ENCODE measurements at places on chromosomes 12 and 14. TPM values are rescaled to one million over a fixed set of nuclear protein-coding genes. Genes with fewer than 3 reads are reported as not detected.

Gene KIF5A
- polyA plus RNA-seq: 127 TPM

Gene HSP90AA1
- 470 TPM for polyA plus RNA-seq

Gene SYNE2
- 61.2 TPM for polyA plus RNA-seq

Gene KRT78
- polyA plus RNA-seq: not detected
